ENCODE measurements at places on chromosomes 3 and 15. TPM values are rescaled to one million over a fixed set of nuclear protein-coding genes. Genes with fewer than 3 reads are reported as not detected.

GRCh38 chr3:108298056-108298455 lies 1.7 kb downstream of the HHLA2 start:
- DNase-seq, result no peak

GRCh38 chr3:46098319-46098761 lies 71.1 kb upstream of the XCR1 start:
- peak; percentile 88 for DNase-seq

DNA sequence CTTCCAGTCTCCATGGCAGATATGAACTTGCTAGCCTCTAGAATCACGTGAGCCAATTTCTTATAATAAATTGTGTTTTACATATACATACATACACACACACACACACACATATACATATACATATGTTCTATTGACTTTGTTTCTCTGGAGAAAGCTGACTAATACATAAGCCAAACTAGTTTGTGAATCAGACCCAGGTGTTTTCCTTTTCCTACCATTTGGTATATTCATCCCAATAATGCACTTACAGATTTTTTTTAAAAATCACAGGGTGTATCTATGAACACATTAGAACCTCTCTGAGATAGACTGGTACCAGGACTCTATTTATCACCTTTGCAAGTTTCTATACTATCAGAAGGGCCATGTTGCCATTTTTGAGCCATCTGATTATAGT lies 122.9 kb upstream of the KCNH8 start:
- no peak for DNase-seq

- DNase-seq, result no peak
Observed at GRCh38 chr3:134065252-134066157, 35.8 kb upstream of the SLCO2A1 start.

GRCh38 chr3:183028416-183028815 lies 48.1 kb upstream of the DCUN1D1 start:
- no peak for DNase-seq

DNA sequence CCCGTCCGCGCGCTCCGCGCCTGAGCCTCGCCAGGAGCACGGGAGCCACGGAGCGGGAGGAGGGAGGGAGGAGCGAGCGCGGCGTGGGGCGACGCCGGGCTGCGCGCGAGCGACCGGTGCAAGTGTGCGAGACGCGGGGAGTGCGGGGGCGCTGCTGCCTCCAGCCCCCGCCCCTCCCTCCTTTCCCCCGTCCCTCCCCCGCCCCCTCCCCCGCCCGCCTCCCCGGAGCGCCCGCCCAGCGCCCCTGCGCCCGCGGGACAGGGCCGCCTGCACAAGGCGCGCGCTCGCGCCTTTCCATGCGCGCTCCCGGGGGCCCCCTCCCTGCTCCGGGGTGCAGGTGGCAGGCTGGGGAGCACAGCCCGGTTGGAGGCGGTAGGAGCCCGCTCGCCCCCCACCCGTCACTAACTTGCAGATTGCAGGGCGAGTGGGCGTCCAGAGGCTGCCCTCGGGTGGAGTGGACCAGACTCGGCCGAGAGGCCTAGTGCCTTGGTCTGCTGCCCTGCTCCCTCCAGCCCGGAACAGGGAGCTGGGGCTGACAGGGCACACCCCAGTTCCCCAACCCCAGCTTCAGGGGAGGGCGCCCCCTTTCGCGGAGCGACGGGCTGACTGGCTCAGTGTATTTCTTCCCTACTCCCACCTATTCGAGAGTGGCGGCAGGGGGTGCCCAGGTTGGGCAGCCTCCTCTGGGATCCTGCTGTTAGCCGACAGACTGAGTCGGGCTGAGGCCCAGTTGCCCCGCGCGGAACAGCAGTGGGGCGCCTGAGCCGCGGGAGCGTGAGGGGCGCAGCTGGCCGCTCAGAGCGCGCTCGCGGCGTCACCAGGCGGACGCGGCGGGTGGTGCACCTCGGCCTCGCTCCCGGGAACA lies at the start of gene WNT7A:
Gene WNT7A (minus strand): TSS at position 126 of the 865 bp plus-strand sequence. CDS start 255 bp downstream, outside the sequence.
- DNase-seq, result peak; percentile 74

- DNase-seq, result peak; percentile 19
Observed at GRCh38 chr15:88613074-88613944, 7.8 kb upstream of the AEN start.

DNA sequence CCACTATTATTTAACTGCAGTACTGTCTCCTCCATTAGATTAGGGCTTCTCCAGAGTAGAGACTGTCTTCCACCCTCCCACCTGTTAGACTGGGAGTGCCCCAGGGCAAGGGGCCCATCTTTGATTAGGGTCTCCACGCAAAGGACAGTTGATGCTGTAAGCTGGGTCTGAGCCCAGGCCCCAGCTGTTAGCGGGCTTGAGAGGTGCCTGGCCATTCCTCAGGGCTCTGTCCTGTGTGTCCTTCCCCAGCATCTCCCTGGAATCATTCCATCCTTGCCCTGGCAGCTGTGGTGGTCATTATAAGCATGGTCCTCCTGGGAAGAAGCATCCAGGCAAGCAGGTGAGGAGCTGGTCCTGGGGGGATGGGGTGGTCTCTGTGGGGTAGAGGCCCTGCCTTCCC lies 6.1 kb downstream of the SLC51B start:
- no peak for DNase-seq

- DNase-seq, result no peak
Observed at GRCh38 chr3:188239035-188239434, 85.1 kb downstream of the LPP start.

DNA sequence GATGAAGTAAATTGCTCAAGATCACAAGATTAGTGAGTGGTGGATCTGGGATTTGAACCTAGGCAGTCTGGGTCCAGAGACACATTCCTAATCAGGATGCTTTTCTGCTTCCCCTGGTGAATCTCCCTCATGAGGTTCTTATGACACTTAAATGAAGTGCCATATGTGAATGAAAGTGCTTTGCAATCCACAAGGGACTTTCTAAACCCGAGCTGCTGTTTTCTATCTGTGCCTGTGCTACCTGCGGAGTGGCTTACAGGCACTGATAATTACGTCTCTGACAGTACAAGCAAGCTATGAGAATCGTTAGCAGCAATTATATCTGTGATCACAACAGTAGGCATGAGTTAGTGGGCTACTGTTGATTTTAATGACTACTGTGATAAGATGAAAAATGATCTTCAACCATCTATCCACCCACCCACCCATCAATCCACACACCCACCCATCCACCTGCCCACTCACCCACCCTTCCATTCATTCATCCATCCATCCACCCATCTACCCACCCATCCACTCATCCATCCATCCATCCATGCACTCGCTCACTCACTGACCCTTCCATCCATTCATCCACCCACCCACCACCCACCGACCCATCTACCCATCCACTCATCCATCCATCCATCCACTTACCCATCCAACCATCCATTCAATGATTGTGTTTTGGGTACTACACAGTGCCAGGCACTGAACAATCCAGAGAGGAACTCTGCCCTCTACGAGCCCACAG lies 51.8 kb downstream of the ATP2B2 start:
- no peak for DNase-seq

- DNase-seq, result no peak
Observed at GRCh38 chr15:79884204-79884596, 12.6 kb downstream of the MTHFS start.

DNA sequence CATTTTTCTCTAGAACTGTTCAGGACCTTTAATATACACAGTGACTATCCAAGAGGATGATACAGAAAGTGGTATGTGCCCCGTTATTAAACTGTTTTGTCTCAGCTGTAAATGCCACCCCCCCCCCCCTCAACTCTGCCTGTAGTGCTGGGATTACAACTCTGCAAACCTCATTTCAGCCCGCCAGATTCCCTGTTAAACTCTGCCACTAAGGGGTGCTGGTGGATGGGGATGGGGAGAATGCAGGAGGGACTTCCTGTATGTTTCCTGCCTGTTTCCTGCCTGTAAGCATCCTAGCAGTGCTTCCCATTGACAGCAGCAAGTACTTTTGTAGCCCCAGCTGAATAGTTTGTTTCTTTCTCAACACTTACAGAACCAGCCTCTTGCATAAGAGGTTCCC lies 301.7 kb upstream of the RORA start:
- no peak for DNase-seq

DNA sequence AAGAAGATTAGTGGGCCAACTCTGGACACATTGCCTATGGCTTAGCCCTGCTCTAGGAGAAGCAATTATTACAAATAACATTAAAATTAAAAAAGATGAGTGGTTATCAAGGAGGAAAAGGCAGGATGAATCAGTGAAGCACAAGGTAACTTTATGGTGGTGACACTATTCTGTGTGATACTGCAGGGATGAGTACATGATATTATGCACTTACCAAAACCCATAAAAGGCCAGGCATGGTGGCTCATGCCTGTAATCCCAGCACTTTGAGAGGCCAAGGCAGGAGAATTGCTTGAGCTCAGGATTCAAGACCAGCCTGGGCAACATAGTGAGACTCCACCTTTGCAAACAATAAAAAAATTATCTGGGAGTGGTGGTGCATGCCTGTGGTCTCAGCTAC lies 344.3 kb upstream of the CDIN1 start:
- no peak for DNase-seq

DNA sequence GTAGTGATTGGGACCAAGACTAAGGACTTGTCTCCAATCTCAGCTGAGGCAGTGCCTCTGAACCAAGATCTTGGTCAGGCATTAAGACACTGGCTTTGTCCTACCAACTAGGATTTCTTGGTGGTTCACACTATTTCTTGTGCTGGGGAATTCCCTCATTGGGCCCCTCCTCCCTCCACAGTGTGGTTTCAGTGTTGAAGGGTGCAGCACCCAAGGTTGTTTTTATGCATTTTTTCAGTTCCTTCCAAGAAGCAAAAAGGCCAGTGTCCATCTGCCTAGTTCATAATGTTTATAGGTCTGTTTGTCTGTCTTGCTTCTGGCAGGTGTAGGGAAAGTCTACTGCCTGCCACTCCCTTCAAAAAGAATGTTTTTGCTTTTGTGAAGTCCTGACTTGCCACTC lies 10.6 kb upstream of the ITPKA start:
- no peak for DNase-seq

GRCh38 chr3:152304160-152304559 lies 35.4 kb downstream of the MBNL1 start:
- DNase-seq, result no peak

- no peak for DNase-seq
Observed at GRCh38 chr15:67092752-67093503, 27.5 kb downstream of the SMAD3 start.

- no peak for DNase-seq
Observed at GRCh38 chr3:25830373-25831280, 40.7 kb downstream of the OXSM start.

DNA sequence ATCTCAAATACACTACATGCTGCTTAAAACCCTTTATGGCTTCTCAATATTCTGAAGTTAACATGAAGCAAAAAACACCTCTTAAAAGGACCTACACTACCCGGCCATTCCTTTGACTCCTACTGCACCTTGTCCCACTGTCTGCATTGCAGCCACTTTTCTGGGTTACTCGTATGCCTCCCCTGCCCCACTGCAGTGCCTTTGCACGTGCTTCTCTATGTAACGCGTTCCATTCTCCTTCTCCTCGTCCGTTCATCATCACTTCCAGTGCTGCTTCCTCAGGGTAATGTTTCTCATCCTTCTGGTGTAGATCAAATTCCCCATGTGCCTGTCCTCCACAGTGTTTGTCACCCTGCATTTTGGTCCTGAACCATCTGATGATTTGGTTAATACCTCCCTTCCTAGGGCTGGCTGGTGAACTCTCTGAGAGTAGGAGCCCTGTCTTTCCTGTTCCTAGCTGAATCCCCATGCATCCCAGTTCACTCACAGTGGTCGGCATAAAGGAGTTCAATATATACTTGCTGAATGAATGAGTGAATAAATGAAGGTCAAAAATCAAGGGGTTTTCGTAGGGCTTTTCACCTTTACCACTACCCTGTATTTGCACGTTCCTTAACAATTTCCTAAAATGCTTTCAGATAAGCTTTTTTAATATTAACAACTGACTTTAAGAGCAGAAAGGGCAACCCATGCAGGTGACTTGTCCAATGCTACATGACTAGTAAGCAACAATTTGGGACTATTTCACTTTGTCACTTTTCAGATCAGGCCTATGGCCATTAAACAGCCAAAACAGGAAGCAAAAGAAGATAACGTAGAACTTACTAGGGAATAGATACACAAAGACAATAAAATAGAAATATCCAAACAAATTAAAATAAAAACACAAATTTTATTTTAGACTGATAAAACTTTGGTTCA lies 2.4 kb upstream of the STT3B start:
- no peak for DNase-seq

DNA sequence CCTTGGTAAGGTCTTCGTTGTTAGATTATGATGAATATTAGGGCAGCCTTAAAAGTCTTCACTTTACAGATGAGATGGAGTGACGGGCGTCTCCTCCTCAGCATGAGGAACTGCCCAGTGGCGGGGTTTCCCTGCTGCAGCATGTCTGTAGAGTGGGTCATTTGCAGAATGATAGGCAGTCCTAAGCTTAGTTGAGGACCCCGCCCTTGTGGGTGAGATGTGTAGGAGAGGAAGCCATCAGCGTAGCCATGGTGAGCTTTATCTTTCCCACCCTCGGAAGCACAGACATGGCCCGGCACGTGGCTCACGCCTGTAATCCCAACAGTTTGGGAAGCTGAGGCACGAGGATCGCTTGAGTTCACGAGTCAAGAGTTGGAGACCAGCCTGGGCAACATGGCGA lies 877 bp downstream of the NIT2 start:
- no peak for DNase-seq

DNA sequence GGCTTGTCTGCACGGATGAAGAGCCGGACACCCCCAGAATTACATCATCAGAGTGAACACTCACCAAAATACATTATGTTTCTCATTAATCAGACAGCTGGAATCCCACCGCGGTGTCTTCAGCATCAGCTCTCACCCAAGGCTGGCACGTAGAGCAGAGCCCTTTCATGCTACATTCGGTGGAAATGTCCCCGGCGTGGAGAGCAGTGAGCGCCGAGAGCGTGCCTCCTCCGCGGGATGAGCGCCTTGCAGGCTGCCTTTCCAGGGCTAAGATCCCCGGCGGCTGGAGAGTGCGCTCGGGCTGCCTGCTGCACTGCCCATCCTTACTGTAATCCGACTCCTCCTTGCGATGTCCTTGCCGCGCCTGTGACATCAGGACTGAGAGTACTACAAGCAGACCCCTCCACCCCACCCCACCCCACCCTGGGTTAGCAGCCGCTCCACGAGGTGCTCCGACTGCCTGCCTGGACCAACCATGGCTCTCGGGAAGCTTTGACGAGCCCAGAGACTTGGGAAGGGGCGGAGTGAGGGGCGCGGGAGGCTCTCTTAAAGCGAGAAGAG lies at the start of gene ZNF385D:
Gene ZNF385D (minus strand): TSS at position 380 of the 561 bp plus-strand sequence. CDS start 294 bp downstream, at position 86.
- peak; percentile 88 for DNase-seq

DNA sequence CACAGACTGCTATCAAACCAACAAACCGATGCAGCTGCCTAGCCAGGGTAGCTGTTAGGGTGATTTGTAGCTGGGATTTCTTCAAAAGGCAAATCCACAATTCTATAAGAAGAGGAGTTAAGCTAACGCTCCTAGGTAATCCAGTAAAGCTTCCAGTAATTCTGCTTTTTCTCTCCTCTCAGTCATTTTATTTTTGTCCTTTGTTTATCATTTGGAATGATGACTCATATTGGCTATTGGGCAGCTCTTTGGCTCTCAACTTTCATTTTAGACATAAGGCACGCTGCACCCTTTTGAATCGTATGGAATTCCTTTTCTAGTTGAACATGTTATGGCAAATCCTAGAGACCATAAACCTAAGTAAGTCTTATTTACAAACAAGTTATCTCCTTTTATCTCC lies 53.2 kb upstream of the PPARG start:
- DNase-seq, result no peak

ACAD9 gene
- polyA plus RNA-seq, result 44.5 TPM

MDFIC2 gene
- polyA plus RNA-seq, result not detected

ANKDD1A gene
- polyA plus RNA-seq, result 2.9 TPM

SERPINI2 gene
- polyA plus RNA-seq, result not detected

CXCR6 gene
- not detected for polyA plus RNA-seq

BFSP2 gene
- not detected for polyA plus RNA-seq

INKA1 gene
- polyA plus RNA-seq, result 4.4 TPM

TGFBR2 gene
- polyA plus RNA-seq, result 9.1 TPM

GOLGA6L7 gene
- 0.52 TPM for polyA plus RNA-seq

CAMK2N2 gene
- not detected for polyA plus RNA-seq

ZNF592 gene
- polyA plus RNA-seq, result 22.9 TPM

All from cardiac muscle cell (in vitro differentiated cells and primary cell).